ENCODE measurements at places on chromosomes 5 and 9. TPM values are rescaled to one million over a fixed set of nuclear protein-coding genes. Genes with fewer than 3 reads are reported as not detected.

DNA sequence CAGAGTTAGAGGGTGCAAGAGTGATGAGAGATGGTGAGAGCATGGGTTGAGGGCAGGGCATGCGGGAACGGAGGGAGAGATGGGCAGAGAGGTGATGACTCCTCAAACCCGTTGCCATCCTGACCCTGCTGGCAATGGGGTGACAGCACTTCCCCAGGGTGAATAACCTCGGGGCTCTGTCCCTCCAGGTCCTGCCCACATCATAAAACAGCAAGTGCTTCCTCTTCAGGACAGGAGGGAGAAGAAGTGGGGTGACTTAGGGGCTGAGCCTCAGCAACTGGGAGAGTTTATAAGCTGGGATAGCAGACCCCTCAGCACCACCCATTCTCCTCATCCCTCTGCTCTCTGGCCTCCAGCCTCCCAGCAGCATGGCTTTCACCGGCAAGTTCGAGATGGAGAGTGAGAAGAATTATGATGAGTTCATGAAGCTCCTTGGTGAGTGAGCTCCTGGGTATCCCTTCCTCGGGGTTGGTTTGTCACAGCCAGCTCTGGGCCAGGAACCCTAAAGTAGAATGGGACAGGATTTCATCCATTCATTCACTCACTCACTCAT is at the start of gene FABP6:
TSS of gene FABP6 (plus strand) at position 317 of the 553 bp plus-strand sequence. CDS start at position 369, 52 bp downstream.
- no peak for DNase-seq

GRCh38 chr9:98657897-98658296 is 50.8 kb downstream of the GABBR2 start:
- DNase-seq: no peak

- DNase-seq: no peak
Observed at GRCh38 chr5:69136293-69136692, 30.7 kb upstream of the CCNB1 start.

- DNase-seq: no peak
Observed at GRCh38 chr9:76800901-76801300, 36.7 kb downstream of the PCA3 start.

- no peak for DNase-seq
Observed at GRCh38 chr5:106443746-106444145, 1227.0 kb downstream of the EFNA5 start.

- no peak for DNase-seq
Observed at GRCh38 chr9:35910613-35911359, 1.5 kb downstream of the SPAAR start.

GRCh38 chr5:1172670-1173404 is 28.6 kb upstream of the SLC6A19 start:
- no peak for DNase-seq

DNA sequence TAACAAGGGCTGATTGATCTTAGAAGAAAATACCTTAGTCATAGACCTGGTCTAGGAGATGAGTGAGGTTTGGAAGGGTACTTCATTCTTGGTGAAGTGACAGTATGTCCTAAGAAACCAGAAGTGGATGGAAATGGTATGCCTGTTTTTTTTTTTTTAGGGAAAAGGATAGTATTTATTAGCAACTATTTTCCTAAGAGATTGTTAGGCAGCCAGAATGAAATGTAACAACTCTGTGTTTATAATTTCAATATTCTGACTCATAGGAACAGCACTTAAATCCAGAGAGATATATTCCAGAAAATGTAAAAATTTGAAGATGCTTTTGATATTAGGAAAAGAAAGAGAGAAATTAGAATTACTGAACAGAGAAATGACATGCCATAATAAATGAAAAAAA is 21.2 kb upstream of the ARL14EPL start:
- DNase-seq: no peak

DNA sequence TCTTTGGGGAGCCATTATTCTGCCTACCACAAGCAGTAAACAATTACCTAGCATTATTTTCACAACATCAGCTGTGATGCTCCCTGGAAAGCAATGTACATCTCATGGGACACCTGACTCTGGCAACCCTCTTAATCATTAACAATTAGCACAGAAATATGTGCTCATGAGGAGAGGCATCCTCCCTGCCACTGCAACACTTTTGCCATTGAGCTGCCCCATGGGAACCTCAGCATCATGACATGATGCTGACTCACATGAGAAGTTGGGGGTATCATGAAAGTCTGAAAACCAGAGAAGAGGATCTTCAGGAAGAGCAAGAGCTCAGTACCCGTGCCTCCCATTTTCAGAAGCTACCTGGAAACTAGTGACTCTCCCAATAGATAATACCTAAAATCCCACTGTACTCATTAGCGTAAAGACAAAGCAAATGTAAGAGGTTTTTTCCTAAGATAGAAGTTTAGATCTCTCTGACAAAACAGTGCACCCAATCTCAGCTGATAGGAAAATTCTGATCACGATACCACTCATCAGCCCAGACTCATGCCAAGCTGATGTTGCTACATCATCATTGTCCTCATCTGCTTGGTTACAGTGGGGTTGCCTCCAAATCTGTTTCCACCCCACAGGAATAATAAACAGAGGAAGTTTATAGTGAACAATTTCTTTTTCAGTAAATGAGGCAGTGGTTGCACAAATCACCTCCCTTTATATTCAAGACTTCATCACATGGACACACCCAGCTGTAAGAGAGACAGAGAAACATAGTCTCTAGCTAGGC is 244.5 kb downstream of the NR2F1-AS1 start:
- no peak for DNase-seq

GRCh38 chr5:132445640-132445923 is 45.0 kb downstream of the IRF1 start:
- DNase-seq: no peak

DNA sequence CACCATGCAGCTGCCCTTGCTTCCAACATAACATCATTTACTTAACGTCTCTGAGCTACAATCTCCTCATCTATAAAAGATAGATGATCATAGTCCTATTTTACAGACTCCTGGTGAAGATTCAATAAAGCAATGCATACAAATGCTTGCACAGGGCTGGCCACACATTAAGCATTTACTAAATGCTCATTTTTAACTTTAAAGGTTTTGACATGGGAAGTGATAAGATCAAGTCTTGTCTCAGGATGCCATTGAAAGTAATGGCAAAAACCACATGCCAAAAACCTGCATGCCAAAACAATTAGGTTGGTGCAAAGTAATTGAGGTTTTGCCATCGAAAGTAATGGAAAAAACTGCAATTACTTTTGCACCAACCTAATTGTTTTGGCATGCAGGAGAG is 181.2 kb upstream of the ADRA1B start:
- DNase-seq: no peak

GRCh38 chr9:84394036-84394435 is 53.5 kb upstream of the SLC28A3 start:
- no peak for DNase-seq

GRCh38 chr5:159003045-159004030 is 96.4 kb downstream of the EBF1 start:
- no peak for DNase-seq

GRCh38 chr5:158303883-158304282 is 444.9 kb upstream of the CLINT1 start:
- no peak for DNase-seq

GRCh38 chr9:129237164-129237611 is 59.1 kb upstream of the IER5L start:
- no peak for DNase-seq

GRCh38 chr5:128815201-128815600 is 150.1 kb upstream of the SLC27A6 start:
- no peak for DNase-seq

GRCh38 chr5:159680095-159680494 is 236.2 kb upstream of the ADRA1B start:
- no peak for DNase-seq

GRCh38 chr9:12735665-12736064 is 39.2 kb upstream of the LURAP1L start:
- no peak for DNase-seq

- DNase-seq: no peak
Observed at GRCh38 chr5:172005708-172006320, 624 bp downstream of the FBXW11 start.

DNA sequence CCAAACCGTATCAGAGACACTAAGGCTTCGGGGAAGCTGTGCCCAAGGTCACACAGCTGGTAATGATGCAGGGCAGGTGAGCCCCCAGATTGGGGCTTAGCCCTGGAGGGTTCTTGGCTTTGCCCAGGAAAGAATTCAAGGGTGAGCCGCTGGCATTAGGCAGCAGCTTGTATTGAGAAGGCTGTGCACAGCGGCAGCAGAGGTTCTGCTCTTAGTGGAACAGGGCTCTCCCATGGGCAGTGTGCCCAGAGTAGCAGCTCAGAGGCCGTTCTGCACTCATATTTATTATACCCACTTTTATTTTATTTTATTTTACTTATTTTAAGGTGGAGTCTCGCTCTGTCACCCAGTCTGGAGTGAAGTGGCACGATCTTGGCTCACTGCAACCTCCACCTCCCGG is 85.8 kb upstream of the IER5L start:
- no peak for DNase-seq

GRCh38 chr5:81317536-81317935 is 16.1 kb downstream of the ZCCHC9 start:
- DNase-seq: no peak

- DNase-seq: no peak
Observed at GRCh38 chr5:178425621-178426068, 164.5 kb downstream of the COL23A1 start.

DNA sequence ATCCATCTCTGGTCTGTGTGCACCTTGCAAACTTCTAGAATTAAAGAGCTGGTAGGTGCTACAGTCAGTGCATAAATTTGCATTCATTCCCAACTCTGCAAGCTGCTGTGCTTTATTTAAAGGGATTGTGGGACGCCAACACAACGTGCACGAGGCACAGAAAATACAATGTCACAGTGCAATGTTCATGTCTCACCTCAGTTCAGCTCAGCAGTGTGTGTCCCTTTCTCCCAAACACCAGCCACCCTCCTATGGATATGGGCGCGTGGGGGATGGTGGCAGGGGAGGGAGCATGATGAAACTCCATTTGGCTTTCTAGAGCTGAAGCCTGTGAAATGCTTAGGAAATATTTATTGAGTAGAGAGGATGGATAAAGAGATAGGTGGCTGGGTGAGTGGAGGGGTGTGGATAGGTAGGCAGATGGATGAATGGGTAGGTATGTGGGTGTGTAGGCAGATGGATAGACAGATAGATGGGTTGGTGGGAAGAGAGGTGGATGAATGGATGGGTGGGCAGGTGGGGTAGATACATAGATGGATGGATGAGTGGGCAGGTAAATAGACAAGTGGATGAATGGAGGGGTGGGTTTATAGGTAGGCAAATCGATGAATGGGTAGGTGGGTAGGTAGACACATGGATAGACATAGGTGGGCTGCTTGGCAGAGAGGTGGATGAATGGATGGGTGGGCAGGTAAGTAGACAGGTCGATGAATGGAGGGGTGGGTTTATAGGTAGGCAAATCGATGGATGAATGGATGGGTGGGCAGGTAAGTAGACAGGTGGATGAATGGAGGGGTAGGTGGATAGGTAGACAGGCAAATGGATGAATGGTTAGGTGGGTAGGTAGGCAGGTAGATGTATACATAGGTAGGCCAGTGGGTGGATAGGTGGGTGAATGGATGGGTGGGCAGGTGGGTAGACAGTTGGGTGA is 92.7 kb upstream of the FCN2 start:
- no peak for DNase-seq

DNA sequence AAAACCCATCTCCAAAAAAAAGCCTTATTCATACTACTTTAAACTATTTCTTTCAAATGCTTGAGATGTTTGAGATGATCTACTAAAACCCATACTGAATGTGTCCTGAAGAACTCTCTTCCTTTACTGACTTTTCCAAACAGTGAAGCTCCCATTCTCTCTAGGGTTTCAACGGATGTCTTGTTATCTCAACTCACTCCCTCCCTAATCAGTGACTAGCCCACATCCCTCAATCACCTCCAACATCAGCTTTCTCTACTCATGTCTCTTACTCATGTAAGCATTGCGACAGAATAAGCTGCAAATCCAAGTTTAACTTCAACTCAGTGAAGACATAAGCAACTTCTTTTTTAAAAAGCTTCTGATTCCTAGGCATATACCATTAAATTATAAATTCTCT is 42.1 kb downstream of the WDR41 start:
- no peak for DNase-seq

GRCh38 chr5:31574772-31575171 is 42.7 kb downstream of the C5orf22 start:
- DNase-seq: no peak

The MYORG gene
- 2.9 TPM for total RNA-seq

The SUSD1 gene
- total RNA-seq: 6.4 TPM

The WDR70 gene
- total RNA-seq: 29.6 TPM

The FREM1 gene
- total RNA-seq: 4.1 TPM

The CSF1R gene
- total RNA-seq: 11.5 TPM

The ADAMTS19 gene
- 0.98 TPM for total RNA-seq

The PCDHB15 gene
- total RNA-seq: 4.2 TPM

The ARID3C gene
- 0.29 TPM for total RNA-seq

The HK3 gene
- total RNA-seq: 4.3 TPM

The FAM169A gene
- 0.64 TPM for total RNA-seq

The IL33 gene
- total RNA-seq: 29.2 TPM

The SPDL1 gene
- total RNA-seq: 9.8 TPM

The SPATA6L gene
- 14.4 TPM for total RNA-seq

The HBEGF gene
- 13.5 TPM for total RNA-seq
